Kidney (tissue), 22 donors: ENCODE measurements at places on chromosomes 7 and 10.

DNA sequence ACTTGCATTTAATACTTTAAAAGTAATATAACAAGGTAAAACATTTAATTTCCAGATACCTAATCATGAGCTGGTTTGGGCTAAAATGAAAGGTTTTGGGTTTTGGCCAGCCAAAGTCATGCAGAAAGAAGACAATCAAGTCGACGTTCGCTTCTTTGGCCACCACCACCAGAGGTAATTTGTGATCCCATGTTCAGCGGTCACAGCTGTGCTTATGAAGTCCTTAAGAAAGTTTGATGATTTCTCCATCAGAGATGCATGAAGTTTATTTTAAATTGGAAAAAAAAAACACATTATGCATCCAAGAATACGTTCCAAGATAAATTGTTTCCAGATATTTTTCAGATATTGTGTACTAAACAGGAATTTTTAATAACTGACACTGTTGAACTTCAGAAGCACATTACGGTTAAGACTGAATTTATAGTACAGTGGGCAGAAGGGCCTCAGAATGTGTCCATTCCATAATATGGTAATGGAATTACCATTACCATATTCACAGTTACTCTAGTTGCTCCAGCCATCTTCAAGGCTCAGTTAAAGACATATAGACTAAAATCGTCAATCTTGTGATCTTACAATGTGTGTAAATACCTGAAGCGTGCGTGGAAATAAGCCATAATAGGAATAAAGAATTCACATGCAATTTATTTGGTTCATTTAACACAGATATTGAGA, 106.8 kb downstream of the ZMYND11 start:
- no peak for DNase-seq

GRCh38 chr7:129851809-129852208, 101.0 kb downstream of the UBE2H start:
- DNase-seq: no peak

GRCh38 chr10:64519831-64520230, 998.6 kb downstream of the REEP3 start:
- no peak for DNase-seq

DNA sequence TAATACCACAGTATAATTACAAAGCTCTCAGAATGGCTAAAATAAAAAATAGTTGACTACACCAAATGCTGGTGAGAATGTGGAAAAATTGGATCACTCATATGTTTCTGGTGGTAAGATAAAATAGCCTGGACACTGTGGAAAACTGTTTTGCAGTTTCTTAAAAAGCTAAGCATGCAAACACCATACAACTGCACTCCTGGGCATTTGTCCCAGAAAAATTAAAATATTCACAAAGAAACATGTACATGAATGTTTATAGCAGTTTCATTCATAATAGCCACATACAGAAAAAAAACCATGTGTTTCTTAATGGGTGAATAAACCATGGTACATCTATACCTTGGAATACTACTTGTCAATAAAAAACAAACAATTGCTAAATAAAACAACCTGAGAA, 172.9 kb downstream of the AHR start:
- DNase-seq: no peak

DNA sequence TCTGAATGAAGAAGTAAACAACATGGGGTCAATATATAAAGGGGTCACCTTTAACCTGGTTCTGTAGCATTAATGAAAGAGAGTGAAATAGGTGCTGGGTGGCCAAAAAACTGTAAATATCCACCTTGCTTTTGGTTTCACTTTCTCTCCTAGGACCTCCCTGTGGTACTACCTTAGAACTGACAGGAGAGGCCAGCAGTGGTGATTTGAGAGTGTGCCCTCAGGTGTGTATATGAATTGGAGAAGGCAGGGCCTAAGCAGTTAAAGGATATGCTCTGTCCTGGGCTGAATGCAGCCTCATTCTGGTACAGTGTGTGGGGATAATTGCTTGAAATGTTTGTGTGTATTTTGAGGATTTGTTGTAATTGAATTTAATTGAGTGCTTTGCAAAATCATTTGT, 62.0 kb downstream of the BBS9 start:
- no peak for DNase-seq

GRCh38 chr7:159092701-159093121, 52.0 kb downstream of the VIPR2 start:
- no peak for DNase-seq

GRCh38 chr10:25824050-25824449, 110.0 kb upstream of the MYO3A start:
- DNase-seq: no peak

- DNase-seq: no peak
These were observed 442 bp downstream of the STYXL1 start for GRCh38 chr7:76047305-76047810.

GRCh38 chr10:79424221-79425073, 21.0 kb downstream of the ZCCHC24 start:
- DNase-seq: peak; percentile 69

DNA sequence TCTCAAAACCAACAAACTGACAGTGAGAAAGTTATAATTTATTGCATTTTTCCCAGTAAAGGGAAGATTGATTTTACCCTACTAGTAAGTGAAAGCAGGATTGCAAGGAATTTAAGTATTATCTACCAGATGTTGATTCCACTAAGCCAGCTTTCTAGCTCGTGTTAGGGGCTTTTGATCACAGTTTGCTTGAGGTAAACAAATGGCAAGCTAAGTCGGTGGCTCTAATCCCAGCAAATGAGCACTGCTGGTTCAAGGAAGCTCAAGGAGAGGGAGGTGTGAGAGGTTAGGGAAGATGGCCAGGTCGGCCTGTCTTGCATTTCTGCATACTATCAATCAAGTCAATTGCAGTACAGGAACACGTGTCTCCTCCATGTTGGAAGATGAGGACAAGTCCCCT, 448.7 kb upstream of the POM121L12 start:
- DNase-seq: no peak

- no peak for DNase-seq
These were observed 52.6 kb upstream of the SP8 start for GRCh38 chr7:20839196-20839735.

- DNase-seq: no peak
These were observed 25.2 kb upstream of the ING3 start for GRCh38 chr7:120925392-120925791.
